ENCODE measurements at places on chromosomes 5 and 9. TPM values are rescaled to one million over a fixed set of nuclear protein-coding genes. Genes with fewer than 3 reads are reported as not detected.
A peak's percentile ranks its signal among the peaks of the same experiment; 100 is the strongest.

DNA sequence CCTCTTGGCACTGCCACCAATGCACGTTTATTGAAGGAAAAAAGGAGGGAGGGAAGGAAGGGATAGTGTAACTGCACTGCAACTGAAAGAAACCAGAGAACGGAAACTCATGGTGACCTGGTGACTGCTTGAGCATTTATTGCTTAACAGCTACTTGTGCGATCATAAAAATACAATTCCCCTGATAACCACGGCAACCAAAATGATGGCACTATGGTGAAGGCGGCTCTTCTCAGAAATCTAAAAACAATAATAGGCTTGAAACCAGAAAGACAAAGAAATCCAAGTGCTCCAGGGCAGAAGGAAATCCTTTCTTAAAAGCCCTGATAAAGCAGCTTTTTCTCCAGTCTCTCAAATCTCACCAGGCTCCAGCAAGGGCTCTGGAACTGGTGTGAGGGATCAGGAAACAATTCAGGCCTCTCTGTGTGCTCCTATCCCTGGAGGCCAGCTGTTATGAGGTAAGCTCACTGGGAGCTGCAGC is 1.9 kb downstream of the FBXO10 start:
- no peak for DNase-seq
- H3K4me1 ChIP-seq = peaks cover 5% of the 10 kb centered on the region
- no peak overlapping the region for H3K27ac ChIP-seq
- no peaks in the 10 kb centered on the region for H3K27me3 ChIP-seq

DNA sequence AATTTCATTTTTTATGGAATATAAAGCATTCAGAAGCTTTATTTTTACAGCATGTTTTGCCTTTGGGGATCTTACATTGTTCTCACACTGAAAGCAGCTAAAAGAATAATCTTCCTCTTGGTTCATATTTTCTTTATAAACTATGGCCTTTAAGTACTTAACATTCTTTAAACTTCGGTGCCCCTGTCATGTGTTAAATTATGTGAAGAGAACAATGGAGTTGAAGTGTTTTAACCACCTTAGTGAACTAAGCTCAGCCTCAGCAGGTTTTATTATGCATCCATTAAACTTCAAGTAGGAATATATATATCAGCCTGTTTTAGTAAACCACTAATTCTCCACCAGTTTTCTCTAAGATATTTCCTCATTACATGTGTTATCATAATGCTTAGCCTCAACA is 371.4 kb upstream of the CDH18 start:
- no peak overlapping the region for H3K27ac ChIP-seq
- DNase-seq = no peak
- no peak overlapping the region for H3K4me3 ChIP-seq
- H3K36me3 ChIP-seq = no peaks in the 10 kb centered on the region
- H3K4me1 ChIP-seq = no peaks in the 10 kb centered on the region

The NRARP gene
- total RNA-seq = 2.3 TPM

GRCh38 chr5:1523793-1524480 is at the start of gene LPCAT1:
Gene LPCAT1 (minus strand): TSS chr5:1523960. CDS start chr5:1523844, 116 bp downstream.
- peak within 1 kb of the TSS; percentile 63 for H3K4me3 ChIP-seq
- peaks cover 5% of the 10 kb centered on the region for H3K36me3 ChIP-seq
- peak within 1 kb of the TSS; percentile 59 for H3K27ac ChIP-seq
- DNase-seq = peak; percentile 79
- peaks cover 35% of the 10 kb centered on the region for H3K4me1 ChIP-seq

Data from CD8-positive, alpha-beta memory T cell (primary cell).